ENCODE measurements at places on chromosomes 2 and 18. TPM values are rescaled to one million over a fixed set of nuclear protein-coding genes. Genes with fewer than 3 reads are reported as not detected.
A peak's percentile ranks its signal among the peaks of the same experiment; 100 is the strongest.

DNA sequence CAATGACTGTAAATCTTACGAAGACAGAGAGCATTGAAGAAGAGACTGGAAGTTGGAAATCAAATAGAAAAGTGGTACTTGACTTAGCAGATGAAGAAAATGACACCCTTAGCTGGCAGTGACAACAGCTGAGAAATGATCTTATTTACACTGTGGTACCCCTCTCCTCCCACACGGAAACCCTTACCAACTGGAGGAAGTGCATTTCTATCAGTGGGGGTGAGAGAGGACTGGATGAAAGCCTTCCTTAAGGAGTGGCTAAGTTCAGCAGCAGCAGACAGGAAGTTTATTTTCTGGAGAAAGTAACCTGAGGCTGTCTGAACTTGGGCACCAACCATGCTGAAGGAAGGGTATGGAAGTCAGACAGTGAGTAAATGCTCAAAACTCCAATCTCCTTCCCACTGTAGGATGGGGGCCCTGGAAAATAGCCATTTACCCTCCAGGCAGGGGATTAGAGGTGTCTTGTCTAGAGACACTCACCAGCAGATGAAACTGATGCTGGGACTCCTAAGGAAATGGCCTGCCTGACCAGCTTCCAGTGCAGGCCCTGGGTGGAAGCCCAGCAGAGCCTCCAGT is 160.2 kb upstream of the NCK2 start:
- no peak for DNase-seq
- H3K4me3 ChIP-seq = no peak overlapping the region
- H3K36me3 ChIP-seq = peaks cover 10% of the 10 kb centered on the region
- H3K4me1 ChIP-seq = peaks cover 19% of the 10 kb centered on the region
- H3K27me3 ChIP-seq = no peaks in the 10 kb centered on the region

- no peak overlapping the region for H3K4me3 ChIP-seq
- no peaks in the 10 kb centered on the region for H3K27me3 ChIP-seq
These were observed 24.7 kb downstream of the LGALSL start for GRCh38 chr2:64478502-64479230.

GRCh38 chr2:102514061-102514785 is 41.2 kb downstream of the SLC9A4 start:
- DNase-seq = no peak
- no peak overlapping the region for H3K4me3 ChIP-seq
- H3K27ac ChIP-seq = no peak overlapping the region

SATB2 gene
- 22.1 TPM for total RNA-seq

MALL gene
- 3.8 TPM for total RNA-seq

C2orf80 gene
- total RNA-seq = 0.39 TPM

DNA sequence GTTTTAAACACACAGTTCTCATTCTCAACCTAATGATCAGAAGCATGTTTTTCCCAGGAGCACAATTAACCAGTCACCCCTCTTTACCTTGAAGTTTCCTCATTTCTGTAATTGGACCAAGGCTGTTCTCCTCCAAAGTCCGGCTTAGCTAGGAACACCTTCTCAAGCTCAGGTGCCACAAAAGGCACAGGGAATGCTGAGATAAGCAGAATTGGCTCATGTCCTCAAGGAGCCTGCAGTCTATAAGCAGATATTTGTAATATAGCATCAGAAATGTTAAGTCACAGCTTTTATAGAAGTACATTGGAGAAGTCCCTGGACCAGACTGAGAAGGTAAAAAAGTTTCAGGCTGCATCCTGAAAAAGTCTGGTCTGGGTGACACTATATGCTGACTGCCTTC is 20.7 kb downstream of the OSR1 start:
- H3K36me3 ChIP-seq = no peaks in the 10 kb centered on the region
- H3K4me1 ChIP-seq = no peaks in the 10 kb centered on the region
- no peak overlapping the region for H3K27ac ChIP-seq
- no peak overlapping the region for H3K4me3 ChIP-seq
- no peaks in the 10 kb centered on the region for H3K27me3 ChIP-seq
- DNase-seq = no peak

GRCh38 chr2:84924173-84925106 is 19.0 kb downstream of the TMSB10 start:
- DNase-seq = peak; percentile 24
- H3K36me3 ChIP-seq = no peaks in the 10 kb centered on the region
- H3K4me3 ChIP-seq = no peak overlapping the region

DNA sequence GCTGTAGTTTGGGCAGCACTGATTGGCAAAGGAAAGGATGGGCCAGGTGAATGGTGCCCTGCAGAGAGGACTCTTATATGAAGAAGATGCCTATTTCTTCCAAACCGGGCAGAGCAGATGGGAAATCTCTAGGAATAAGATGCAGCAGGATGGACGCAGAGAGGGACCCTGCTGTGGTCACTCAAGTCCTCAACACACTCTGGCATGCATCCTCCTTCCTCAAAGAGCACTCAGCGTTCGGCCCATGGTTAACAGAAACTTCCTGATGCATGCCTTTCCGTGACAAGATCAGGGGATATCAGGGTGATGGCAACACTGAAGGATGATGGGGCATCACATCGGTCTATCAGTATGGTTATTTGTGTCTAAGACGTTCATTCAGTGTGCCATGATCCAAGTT is 232.7 kb downstream of the TTC32 start:
- DNase-seq = no peak
- no peak overlapping the region for H3K4me3 ChIP-seq
- H3K27ac ChIP-seq = no peak overlapping the region

GRCh38 chr2:214808981-214809750 is at the start of gene BARD1:
BARD1 (minus strand) TSS chr2:214809683; CDS start chr2:214809569, 114 bp downstream.
- H3K27me3 ChIP-seq = peaks cover 6% of the 10 kb centered on the region
- peak; percentile 53 for DNase-seq
- H3K36me3 ChIP-seq = no peaks in the 10 kb centered on the region
- peaks cover 53% of the 10 kb centered on the region for H3K4me1 ChIP-seq
- peak within 1 kb of the TSS; percentile 100 for H3K27ac ChIP-seq

DYNAP gene
- total RNA-seq = 0.46 TPM

- no peaks in the 10 kb centered on the region for H3K27me3 ChIP-seq
- H3K4me3 ChIP-seq = no peak overlapping the region
These were observed 183.8 kb upstream of the STON1 start for GRCh38 chr2:48346124-48346536.

GRCh38 chr2:99198103-99198841 is 17.3 kb downstream of the MRPL30 start:
- DNase-seq = no peak
- H3K36me3 ChIP-seq = peaks cover 32% of the 10 kb centered on the region
- H3K27ac ChIP-seq = peak overlapping the region; percentile 63
- H3K4me3 ChIP-seq = no peak overlapping the region
- no peaks in the 10 kb centered on the region for H3K4me1 ChIP-seq

- peaks cover 7% of the 10 kb centered on the region for H3K4me1 ChIP-seq
- no peak for DNase-seq
These were observed 247.0 kb downstream of the ICOS start for GRCh38 chr2:204183608-204184007.

DNA sequence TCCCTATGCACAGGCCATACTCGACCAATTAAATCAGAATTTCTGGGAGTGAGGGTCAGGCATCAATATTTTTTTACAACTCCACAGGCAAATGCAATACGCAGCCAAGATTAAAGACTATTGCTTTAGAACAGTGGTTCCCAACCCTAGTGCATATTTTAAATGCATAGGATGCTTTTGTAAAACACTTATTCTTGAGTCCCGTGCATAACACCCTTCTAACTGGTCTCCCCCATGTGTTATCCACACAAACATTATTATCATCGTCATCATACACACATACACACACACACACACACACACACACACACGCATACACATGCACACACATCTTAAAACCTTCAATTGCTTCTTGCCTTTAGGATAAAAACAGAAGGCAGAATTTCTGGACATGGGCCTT is 145.0 kb upstream of the PELI1 start:
- peaks cover 3% of the 10 kb centered on the region for H3K27me3 ChIP-seq
- H3K36me3 ChIP-seq = peaks cover 2% of the 10 kb centered on the region
- H3K4me1 ChIP-seq = peaks cover 37% of the 10 kb centered on the region
- H3K4me3 ChIP-seq = no peak overlapping the region
- H3K27ac ChIP-seq = no peak overlapping the region

DNA sequence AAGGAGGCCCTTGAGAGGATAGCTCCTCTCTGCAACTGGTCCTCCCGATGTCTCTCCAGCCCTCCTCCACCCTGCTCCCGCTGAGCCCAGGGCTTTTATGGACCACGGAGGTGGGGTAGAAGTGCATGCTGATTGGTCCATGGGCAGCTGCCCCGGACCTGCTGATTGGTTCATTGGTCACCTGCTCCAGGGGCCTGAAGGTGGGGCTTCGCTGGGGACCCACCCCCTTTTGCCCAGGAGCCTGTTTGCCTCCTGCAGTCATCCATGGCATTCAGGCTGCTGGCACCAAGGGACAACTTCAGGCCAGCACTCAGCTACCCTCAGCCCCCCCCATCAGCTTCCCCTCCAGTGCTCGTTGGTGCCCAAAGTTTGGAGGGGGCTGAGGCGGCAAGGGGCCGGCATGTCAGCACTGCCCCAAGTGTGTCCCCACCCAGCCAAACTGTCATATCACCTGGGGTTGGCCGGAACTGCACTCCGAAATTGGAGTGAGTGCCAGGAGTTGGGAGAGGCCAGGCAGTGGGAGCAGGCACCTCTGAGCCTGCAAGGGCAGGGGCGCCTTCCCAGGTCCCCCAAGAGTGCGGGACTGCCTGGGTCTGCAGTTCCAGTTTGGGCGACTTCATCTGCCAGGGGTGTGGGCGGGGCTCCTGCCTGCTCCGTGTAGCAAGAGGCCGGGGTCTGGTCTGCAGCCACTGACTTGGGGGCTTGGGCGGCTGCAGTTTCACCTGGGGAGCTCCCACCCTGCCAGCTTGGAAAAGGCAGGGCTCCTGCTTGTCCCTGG is 288.9 kb downstream of the RDH14 start:
- no peak overlapping the region for H3K4me3 ChIP-seq
- no peaks in the 10 kb centered on the region for H3K4me1 ChIP-seq
- no peaks in the 10 kb centered on the region for H3K27me3 ChIP-seq
- 0 out of 2 replicates have a peak, but pooled peaks cover 3% of the 10 kb centered on the region for H3K36me3 ChIP-seq
- DNase-seq = peak; percentile 9
- H3K27ac ChIP-seq = no peak overlapping the region

DNA sequence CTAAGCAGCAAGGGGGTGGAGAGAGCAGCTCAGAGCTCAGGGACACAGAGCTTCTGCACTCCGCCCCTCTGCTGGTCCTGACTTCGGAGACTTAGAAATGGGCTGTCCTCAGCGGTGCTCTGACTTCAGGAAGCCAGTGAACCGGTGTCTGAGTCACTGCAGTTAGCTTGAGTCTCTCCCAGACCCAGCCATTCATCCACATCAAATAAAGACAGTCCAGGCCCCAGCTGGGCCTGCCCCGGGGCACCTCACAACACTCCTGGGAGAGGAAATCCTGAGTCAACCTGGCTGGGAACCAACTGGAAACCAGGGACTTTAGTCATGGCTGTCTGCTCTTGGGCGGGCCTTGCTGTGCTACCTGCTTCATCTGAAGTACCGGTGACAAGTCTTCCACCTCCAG is 5.4 kb upstream of the ITGB6 start:
- no peak overlapping the region for H3K27ac ChIP-seq
- H3K4me1 ChIP-seq = peaks cover 3% of the 10 kb centered on the region
- peaks cover 6% of the 10 kb centered on the region for H3K36me3 ChIP-seq
- DNase-seq = no peak
- H3K27me3 ChIP-seq = no peaks in the 10 kb centered on the region

LYPD1 gene
- total RNA-seq = 4.7 TPM

DNA sequence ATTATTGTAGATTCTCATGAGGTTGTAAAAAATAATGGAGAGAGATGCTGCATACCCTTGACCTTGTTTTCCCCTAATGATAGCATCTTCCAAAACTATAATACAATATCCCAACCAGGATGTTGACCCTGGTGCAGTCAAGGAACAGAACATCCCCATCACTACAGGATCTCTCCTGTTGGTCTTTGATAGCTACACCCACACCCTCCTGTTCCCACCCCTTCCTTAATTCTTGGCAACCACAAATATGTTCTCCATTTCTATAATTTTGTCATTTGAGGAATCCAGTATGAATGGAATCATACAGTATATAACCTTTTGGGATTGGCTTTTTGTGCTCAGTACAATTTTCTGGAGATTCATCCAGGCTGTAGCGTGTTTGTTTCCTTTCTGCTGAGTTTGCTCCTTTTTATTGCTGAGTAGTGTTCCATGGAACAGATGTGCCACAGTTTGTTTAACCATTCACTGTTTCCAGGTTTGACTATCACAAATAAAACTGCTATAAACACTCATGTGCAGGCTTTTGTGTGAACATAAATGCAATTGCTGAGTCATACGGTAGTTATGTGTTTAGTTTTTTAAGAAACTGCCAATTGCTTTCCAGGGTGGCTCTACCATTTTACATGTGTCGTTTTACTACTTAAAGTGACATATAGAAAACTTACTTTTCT is 22.2 kb downstream of the MCFD2 start:
- H3K4me1 ChIP-seq = peaks cover 13% of the 10 kb centered on the region
- H3K27me3 ChIP-seq = no peaks in the 10 kb centered on the region
- no peak for DNase-seq
- no peak overlapping the region for H3K27ac ChIP-seq
- no peak overlapping the region for H3K4me3 ChIP-seq
- no peaks in the 10 kb centered on the region for H3K36me3 ChIP-seq

- H3K4me1 ChIP-seq = peaks cover 12% of the 10 kb centered on the region
- peaks cover 14% of the 10 kb centered on the region for H3K27me3 ChIP-seq
- peak overlapping the region; percentile 100 for H3K4me3 ChIP-seq
- no peak for DNase-seq
These were observed 489 bp downstream of the TRMT61B start for GRCh38 chr2:28869494-28870145.

- no peaks in the 10 kb centered on the region for H3K27me3 ChIP-seq
- peaks cover 12% of the 10 kb centered on the region for H3K4me1 ChIP-seq
- H3K27ac ChIP-seq = no peak overlapping the region
- no peak overlapping the region for H3K4me3 ChIP-seq
- H3K36me3 ChIP-seq = peaks cover 14% of the 10 kb centered on the region
- no peak for DNase-seq
These were observed 61.7 kb upstream of the RALBP1 start for GRCh38 chr18:9413576-9413975.
